ENCODE measurements at places on chromosomes 16 and 17.
A peak's percentile ranks its signal among the peaks of the same experiment; 100 is the strongest.

DNA sequence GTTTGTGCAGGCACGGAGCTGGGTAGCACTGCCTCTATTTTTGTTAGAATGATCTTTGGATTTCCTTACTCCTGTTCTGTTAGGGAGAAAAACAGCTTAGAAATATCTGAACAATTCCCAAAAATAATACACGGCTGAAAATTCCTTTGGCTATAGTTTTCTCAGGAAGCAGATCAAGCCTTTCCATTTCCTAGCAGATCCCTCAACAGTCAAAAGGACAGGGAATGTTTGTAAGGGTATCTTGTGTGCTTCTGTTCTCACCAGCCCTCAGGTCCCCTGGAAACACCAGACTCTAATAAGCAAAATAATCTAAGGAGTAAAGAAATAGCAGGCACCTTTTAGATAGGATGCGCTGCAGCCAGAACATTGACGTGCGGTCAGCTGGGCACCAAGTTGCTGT is 30.5 kb upstream of the WSB1 start:
- no peak for DNase-seq

- no peak for DNase-seq
Measured at GRCh38 chr16:78256686-78257375, 157.4 kb downstream of the WWOX start.

DNA sequence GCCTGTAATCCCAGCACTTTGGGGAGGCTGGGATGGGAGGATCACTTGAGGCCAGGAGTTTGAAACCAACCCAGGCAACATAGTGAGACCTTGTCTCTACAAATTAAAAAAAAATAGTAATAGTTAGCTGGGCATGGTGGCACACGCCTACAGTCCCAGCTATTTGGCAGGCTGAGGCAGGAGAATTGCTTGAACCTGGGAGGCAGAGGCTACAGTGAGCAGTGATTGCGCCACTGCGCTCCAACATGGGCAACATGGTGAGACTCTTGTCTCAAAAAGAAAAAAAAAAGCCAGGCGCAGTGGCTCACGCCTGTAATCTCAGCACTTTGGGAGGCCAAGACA is 56.9 kb upstream of the MRTFB start:
- no peak for DNase-seq

- DNase-seq: no peak
Measured at GRCh38 chr16:86306811-86307513, 203.4 kb upstream of the FOXF1 start.

GRCh38 chr17:80832266-80832676 is 159.4 kb upstream of the CHMP6 start:
- DNase-seq: no peak

GRCh38 chr17:79939755-79940458 is 95.8 kb downstream of the TBC1D16 start:
- no peak for DNase-seq

GRCh38 chr17:33118391-33119075 is 126.9 kb downstream of the SPACA3 start:
- no peak for DNase-seq

DNA sequence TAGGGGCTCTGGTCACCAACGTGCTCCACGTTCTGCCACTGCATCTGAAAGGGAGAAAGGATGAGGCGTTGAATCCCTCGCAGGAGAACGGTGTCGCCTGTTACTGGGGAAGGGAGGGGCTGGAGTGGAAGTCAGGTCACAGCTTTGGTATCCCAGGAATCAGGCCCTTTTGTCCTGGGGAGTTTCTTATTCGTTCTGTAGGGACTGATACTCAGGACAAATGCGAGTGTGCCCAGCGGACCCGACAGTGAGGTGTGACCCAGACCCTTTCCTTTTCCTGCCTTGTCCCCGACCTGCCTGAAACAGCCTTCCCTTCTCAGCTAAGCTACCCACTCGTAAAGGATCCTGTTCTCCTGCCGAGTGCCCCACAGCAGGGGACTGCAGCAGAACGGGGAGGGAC is 177.5 kb downstream of the VPS53 start:
- DNase-seq: no peak

GRCh38 chr16:88706229-88706964 is at the start of the genes CTU2 and RNF166:
Gene CTU2 (plus strand): TSS chr16:88706503. CDS start chr16:88706531, 28 bp downstream.
Gene RNF166 (minus strand): TSS chr16:88706408. CDS start chr16:88706325, 83 bp downstream.
- no peak for DNase-seq

GRCh38 chr17:58686980-58687379 is 4.9 kb downstream of the TEX14 start:
- DNase-seq: no peak

- no peak for DNase-seq
Measured at GRCh38 chr17:77511514-77512061, 370.8 kb downstream of the SEC14L1 start.

- no peak for DNase-seq
Measured at GRCh38 chr17:80115159-80115558, 13.8 kb downstream of the GAA start.

- no peak for DNase-seq
Measured at GRCh38 chr16:30996324-30996984, 11.4 kb downstream of the HSD3B7 start.

DNA sequence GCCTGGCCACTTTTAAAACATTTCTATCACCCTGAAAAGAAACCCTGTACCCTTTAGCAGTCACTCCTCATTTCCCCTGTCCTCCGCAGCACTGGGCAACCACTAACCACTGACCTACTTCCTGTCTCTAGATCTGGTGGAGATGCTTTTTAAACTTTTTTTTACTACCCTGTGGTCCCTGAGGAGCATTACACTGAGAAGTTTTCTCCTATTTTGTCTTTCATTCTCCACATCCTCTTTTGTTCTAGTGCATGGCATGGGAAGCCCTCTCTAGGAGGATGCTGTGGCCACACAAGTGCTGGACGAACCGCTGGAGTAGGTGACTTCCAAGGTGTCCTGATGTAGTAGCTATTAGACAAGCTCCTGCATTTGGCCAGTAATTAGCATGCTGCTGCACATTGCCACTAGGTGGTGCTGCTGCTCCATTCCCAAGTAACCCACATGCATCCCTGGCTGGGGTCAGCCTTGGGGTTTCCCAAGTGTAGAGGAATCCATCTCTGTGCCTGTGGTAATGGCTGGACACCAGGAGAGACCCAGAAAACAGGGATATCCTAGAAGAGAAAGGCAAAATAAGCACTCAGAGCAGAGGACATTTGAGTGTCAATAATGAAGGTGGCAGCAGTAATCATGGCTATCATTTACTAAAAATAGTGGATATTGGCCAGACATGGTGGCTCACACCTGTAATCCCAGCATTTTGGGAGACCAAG is 143.8 kb upstream of the CRHR1 start:
- DNase-seq: peak; percentile 15

- no peak for DNase-seq
Measured at GRCh38 chr16:24140730-24141129, 115.4 kb upstream of the CACNG3 start.

- DNase-seq: no peak
Measured at GRCh38 chr16:49766225-49766624, 89.7 kb downstream of the ZNF423 start.

GRCh38 chr17:50026837-50027171 is 29.1 kb upstream of the ITGA3 start:
- DNase-seq: no peak

DNA sequence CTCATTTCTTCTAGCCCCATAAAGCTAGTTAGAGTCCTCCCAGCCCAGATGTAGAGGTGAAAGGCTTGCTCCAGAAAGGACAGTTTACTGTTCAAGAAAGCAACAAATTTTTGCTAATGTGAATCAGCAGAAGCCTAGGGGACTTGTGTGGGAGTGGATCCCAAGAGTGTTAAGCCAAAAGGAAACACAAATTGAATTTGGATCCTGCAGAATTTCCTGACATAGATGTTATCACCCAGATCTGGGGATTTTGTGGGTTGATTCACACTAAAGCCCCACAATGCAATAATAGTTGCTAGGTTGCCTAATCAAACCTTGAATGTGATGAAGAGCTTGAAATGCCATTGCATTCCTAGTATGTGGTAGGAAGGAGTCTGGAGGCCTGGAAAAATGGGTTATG is 135.2 kb upstream of the HS3ST3A1 start:
- DNase-seq: no peak
